ENCODE measurements at places on chromosomes 1 and 21. TPM values are rescaled to one million over a fixed set of nuclear protein-coding genes. Genes with fewer than 3 reads are reported as not detected.

DNA sequence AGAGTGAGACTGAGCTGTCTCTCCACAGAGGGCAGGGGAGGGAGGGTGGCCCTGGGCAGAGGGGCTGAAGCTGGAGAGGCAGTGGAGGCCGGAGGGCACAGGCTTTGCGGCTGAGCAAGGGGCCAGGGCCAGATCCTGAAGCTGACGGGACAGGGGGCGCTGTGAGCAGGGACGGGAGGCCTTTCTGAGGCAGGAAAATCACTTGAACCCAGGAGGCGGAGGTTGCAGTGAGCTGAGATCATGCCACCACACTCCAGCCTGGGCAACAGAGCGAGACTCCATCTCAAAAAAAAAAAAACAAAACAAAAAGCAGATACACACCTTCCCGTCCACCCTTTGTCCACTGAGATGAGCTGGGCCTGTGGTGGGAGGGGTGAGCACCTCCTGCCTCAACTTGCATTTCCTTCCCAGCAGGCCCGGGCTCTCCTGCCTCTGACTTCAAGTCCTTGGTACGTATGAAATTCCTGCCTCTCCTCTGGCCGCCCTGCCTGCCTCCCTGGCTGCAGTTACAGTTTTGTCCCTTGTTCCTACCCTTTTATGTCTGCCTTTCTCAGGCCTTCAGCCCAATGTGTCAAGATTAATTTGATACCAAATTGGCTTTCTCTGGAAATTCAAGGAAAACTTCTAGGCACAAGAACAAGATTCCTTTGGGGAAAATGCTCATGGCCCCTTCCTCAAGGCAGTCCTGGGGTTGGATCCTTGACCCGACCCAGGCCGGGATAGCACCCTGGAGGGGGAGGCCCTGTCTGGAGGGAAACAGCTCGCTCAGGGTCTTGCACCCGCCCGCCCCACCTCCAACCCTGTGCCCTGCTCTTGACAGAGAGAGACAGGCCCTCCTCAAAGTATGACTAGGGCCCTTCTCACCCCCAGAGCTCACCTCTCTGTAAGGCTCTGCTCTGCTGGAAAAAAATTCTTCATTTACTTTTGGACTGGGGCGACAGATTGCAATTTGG lies 11.2 kb upstream of the ADAMTSL4 start:
- no peak for DNase-seq
- H3K27ac ChIP-seq: no peak overlapping the region
- no peaks in the 10 kb centered on the region for H3K36me3 ChIP-seq
- H3K4me1 ChIP-seq: peaks cover 70% of the 10 kb centered on the region
- H3K4me3 ChIP-seq: no peak overlapping the region
- no peaks in the 10 kb centered on the region for H3K27me3 ChIP-seq

- H3K4me1 ChIP-seq: peaks cover 39% of the 10 kb centered on the region
- H3K4me3 ChIP-seq: no peak overlapping the region
- H3K27ac ChIP-seq: no peak overlapping the region
- no peaks in the 10 kb centered on the region for H3K27me3 ChIP-seq
- peak; percentile 74 for DNase-seq
Observed at GRCh38 chr1:150543500-150544143, 5.6 kb upstream of the ADAMTSL4 start.

RAB13 gene
- total RNA-seq: 24.7 TPM

DNA sequence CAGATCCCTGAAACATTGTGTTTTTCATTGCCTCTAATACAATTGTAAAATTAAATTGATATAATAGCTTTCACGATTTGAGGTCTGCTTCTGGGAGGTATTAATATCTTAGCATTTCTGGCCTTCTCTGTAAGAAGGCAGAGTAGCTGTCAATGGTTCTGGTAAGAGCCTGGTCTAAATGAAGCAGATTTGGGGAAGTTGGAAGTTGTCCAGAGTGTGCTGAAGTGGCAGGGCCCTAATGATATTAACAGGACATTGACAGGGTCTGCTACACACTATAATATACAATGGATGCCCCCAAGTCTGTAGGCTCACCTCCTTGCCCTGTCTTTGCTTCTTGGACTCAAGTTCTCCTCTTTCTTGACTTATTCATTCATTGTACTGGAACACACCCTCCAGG lies 99.5 kb downstream of the C4BPA start:
- H3K27me3 ChIP-seq: no peaks in the 10 kb centered on the region
- H3K36me3 ChIP-seq: no peaks in the 10 kb centered on the region
- H3K4me1 ChIP-seq: peaks cover 15% of the 10 kb centered on the region
- no peak overlapping the region for H3K27ac ChIP-seq
- no peak overlapping the region for H3K4me3 ChIP-seq
- no peak for DNase-seq

- no peak overlapping the region for H3K27ac ChIP-seq
- no peaks in the 10 kb centered on the region for H3K27me3 ChIP-seq
- no peaks in the 10 kb centered on the region for H3K4me1 ChIP-seq
- DNase-seq: no peak
Observed at GRCh38 chr21:26881504-26882228, 36.5 kb upstream of the ADAMTS1 start.

- no peak for DNase-seq
- H3K4me3 ChIP-seq: no peak overlapping the region
- H3K27ac ChIP-seq: no peak overlapping the region
- no peaks in the 10 kb centered on the region for H3K4me1 ChIP-seq
- no peaks in the 10 kb centered on the region for H3K27me3 ChIP-seq
Observed at GRCh38 chr1:168114845-168115244, 21.9 kb downstream of the GPR161 start.

GRCh38 chr1:232267092-232267836 lies 362.7 kb downstream of the SIPA1L2 start:
- H3K27me3 ChIP-seq: no peaks in the 10 kb centered on the region
- no peak for DNase-seq
- no peak overlapping the region for H3K27ac ChIP-seq
- H3K36me3 ChIP-seq: no peaks in the 10 kb centered on the region
- no peak overlapping the region for H3K4me3 ChIP-seq

KCNK2 gene
- total RNA-seq: not detected

JAM2 gene
- total RNA-seq: not detected

GRCh38 chr1:3063379-3064295 lies 5.4 kb upstream of the PRDM16 start:
- no peaks in the 10 kb centered on the region for H3K36me3 ChIP-seq
- H3K27ac ChIP-seq: no peak overlapping the region
- peaks cover 24% of the 10 kb centered on the region for H3K4me1 ChIP-seq
- no peak for DNase-seq

GRCh38 chr21:37827913-37828312 lies 88.3 kb downstream of the KCNJ6 start:
- H3K4me3 ChIP-seq: no peak overlapping the region
- no peaks in the 10 kb centered on the region for H3K36me3 ChIP-seq
- no peak overlapping the region for H3K27ac ChIP-seq
- H3K27me3 ChIP-seq: no peaks in the 10 kb centered on the region
- DNase-seq: no peak

DNA sequence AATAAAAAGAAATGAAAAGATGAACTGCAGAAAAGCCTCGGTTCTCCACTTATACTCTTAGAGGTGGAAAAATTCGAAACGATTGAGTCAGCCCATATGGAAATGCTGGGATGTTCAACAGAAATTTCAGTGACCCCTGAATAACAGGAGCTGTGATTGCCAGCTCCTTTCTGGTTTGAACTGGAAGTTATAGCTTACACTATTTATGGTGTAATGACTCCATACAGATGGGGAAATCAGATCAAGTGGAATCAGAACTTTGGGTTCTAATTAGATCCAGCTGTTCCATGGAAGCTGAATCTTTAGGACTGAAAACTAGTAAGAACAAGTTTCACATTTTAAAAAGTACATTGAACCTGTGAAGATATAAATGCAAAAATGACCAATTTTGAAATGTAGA lies 569.3 kb upstream of the ZRANB2 start:
- H3K27me3 ChIP-seq: no peaks in the 10 kb centered on the region
- no peak overlapping the region for H3K27ac ChIP-seq
- H3K36me3 ChIP-seq: no peaks in the 10 kb centered on the region

GRCh38 chr1:62245201-62245600 lies 50.6 kb downstream of the L1TD1 start:
- H3K27me3 ChIP-seq: no peaks in the 10 kb centered on the region
- no peak for DNase-seq
- H3K4me1 ChIP-seq: peaks cover 49% of the 10 kb centered on the region
- no peak overlapping the region for H3K4me3 ChIP-seq

DNA sequence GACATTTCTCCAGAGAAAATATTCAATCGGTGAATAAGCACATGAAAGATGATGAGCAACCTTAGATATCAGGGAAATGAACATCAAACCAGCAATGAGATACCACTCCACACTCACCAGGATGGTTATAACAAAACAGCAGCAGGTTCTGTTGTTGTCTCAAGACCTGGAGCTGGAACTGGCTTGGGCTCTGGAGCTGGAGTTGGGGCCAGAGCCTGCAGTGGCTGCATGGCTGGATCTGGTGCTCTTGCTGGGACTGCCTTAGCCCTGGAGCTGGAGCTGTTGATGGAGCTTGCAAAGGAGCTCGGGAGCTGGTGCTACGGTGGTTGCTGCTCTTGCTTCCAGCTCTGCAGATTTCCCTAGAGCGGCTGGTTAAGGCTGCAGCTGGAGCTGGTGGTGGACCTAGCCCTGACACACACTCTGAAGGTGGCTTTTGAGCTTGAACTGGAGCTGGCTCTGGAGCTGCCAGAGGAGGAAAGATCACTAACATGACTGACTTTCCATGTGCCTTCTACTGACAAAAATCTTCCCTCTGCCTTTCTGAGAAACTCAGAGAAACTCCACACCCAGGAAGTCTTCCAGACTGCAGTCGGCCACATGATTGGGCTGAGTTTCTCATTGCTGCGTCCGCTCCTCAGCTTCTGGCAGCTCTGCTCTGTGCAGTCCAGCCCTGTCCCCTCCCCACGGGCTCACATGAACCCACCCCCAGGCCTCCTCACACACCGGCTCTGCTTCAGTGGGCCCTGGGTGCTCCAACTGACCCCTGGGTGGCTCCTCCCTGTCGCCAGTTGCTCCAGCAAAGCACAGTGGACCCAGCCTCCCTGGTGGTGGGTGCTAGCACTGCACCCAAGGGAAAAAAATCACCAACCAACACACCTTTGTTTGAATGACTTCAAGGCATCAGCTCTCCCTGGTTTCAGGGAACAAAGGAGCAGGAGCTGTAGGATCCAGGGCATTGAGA lies 139.1 kb upstream of the FMN2 start:
- H3K4me1 ChIP-seq: no peaks in the 10 kb centered on the region
- DNase-seq: peak; percentile 29
- no peak overlapping the region for H3K27ac ChIP-seq
- no peak overlapping the region for H3K4me3 ChIP-seq

DNA sequence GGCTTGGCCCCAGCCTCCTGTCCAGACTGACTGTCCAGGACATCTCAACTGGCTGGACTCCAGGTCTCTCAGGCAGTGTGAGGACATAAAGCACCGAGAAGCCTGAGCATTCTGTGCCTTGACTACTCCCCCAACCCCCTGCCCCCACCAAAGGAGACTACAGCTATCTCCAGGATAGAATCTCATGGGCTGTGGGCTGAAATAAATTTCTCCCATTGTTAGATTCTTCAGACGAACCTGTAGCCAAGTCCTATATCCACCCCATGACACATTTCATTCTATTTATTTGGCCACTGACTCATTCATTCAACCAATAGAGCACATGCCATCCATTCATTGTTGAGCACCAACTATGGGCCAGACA lies 11.4 kb downstream of the VWA5B1 start:
- H3K27me3 ChIP-seq: peaks cover 4% of the 10 kb centered on the region
- H3K36me3 ChIP-seq: no peaks in the 10 kb centered on the region
- no peak for DNase-seq

TOMM20 gene
- 153 TPM for total RNA-seq

- H3K27me3 ChIP-seq: no peaks in the 10 kb centered on the region
- no peak overlapping the region for H3K4me3 ChIP-seq
- peaks cover 13% of the 10 kb centered on the region for H3K4me1 ChIP-seq
- H3K36me3 ChIP-seq: peaks cover 35% of the 10 kb centered on the region
- H3K27ac ChIP-seq: no peak overlapping the region
Observed at GRCh38 chr1:1054971-1055370, 19.1 kb downstream of the RNF223 start.

GBP6 gene
- not detected for total RNA-seq

- H3K27ac ChIP-seq: no peak overlapping the region
- H3K36me3 ChIP-seq: no peaks in the 10 kb centered on the region
- no peaks in the 10 kb centered on the region for H3K4me1 ChIP-seq
- H3K27me3 ChIP-seq: no peaks in the 10 kb centered on the region
Observed at GRCh38 chr1:87515781-87516180, 187.1 kb downstream of the LMO4 start.

CHRNB2 gene
- not detected for total RNA-seq

DNA sequence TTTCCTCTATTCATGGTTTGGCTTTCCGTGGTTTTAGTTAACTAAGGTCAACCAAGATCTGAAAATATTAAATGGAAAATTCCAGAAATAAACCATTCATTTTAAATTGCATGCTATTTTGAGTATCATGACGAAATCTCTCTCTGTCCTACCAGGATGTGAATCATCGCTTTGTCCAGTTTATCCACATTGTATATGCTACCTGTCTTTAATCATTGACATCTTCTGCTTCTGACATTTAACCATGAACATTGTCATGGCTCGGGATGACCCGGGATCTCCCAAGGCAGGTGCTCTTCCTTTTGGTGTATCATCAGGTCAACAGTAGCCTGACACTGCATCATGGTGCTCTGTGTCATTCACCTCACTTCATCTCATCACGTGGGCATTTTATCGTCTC lies 125.5 kb upstream of the HNRNPU start:
- no peaks in the 10 kb centered on the region for H3K4me1 ChIP-seq
- H3K36me3 ChIP-seq: no peaks in the 10 kb centered on the region
- no peak overlapping the region for H3K27ac ChIP-seq

GRCh38 chr1:51627672-51628071 lies 10.8 kb downstream of the OSBPL9 start:
- no peaks in the 10 kb centered on the region for H3K36me3 ChIP-seq
- no peak overlapping the region for H3K4me3 ChIP-seq
- no peaks in the 10 kb centered on the region for H3K27me3 ChIP-seq
- H3K4me1 ChIP-seq: peaks cover 8% of the 10 kb centered on the region
- DNase-seq: peak; percentile 49

OR2L3 gene
- total RNA-seq: not detected

GRCh38 chr21:41196993-41197392 lies 29.0 kb downstream of the BACE2 start:
- H3K36me3 ChIP-seq: no peaks in the 10 kb centered on the region
- H3K4me3 ChIP-seq: no peak overlapping the region
- DNase-seq: no peak

EDN2 gene
- not detected for total RNA-seq

DNA sequence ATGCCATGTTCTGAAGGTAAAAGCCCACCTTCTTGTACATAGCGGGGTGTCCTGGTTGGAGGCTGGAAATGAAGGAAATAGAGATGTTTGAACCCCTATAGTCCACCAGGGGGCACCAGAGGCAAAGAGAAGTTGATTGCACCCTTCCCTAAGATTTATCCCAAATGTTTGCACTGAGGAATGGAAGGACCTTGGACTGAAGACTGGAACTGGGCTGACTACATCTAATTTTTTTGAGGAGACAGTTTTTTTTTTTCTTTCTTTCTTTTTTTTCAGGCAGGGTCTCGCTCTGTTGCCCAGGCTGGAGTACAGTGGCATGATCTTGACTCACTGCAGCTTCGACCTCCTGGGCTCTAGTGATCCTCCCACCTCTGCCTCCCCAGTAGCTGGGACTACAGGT lies 55.3 kb upstream of the EIF4G3 start:
- H3K4me3 ChIP-seq: no peak overlapping the region
- no peak overlapping the region for H3K27ac ChIP-seq
- H3K4me1 ChIP-seq: peaks cover 6% of the 10 kb centered on the region
- DNase-seq: peak; percentile 56
- peaks cover 11% of the 10 kb centered on the region for H3K36me3 ChIP-seq
